ENCODE measurements at places on chromosomes 6 and 20. TPM values are rescaled to one million over a fixed set of nuclear protein-coding genes. Genes with fewer than 3 reads are reported as not detected.

DNA sequence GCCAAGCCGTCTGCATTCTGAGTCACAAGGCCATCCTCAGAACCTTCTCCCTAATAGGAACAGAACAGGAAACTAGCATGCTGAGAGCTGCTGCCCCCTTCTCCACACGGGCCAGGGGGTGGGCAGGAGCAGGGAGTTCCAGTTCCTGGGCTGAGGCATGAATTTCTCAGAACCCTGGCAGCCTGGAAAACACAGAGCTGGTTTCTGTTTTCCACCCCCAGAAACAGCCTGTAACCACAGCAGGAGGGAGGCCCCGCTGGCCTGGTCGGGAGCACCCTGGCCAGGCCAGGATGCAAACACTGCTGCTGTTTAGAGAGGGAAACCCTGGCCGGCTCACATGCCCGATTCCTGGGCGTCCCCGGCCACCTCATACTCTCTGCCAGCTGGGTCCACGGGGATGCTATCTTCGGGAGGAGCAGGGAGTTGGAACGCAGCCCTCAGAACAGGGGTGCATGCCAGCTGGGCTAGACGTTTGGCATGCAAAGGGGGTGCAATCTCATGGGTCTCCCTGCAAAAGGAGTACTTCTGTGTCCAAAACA lies 130.1 kb downstream of the NFATC2 start:
- H3K4me3 ChIP-seq: peak overlapping the region; percentile 44
- peak overlapping the region; percentile 80 for H3K27ac ChIP-seq
- H3K36me3 ChIP-seq: no peaks in the 10 kb centered on the region
- H3K4me1 ChIP-seq: peaks cover 16% of the 10 kb centered on the region

- no peaks in the 10 kb centered on the region for H3K4me1 ChIP-seq
- no peak overlapping the region for H3K27ac ChIP-seq
- no peaks in the 10 kb centered on the region for H3K36me3 ChIP-seq
- peaks cover 50% of the 10 kb centered on the region for H3K27me3 ChIP-seq
Observed at GRCh38 chr20:44848254-44849015, 37.1 kb upstream of the YWHAB start.

GRCh38 chr20:23157734-23158133 lies 71.6 kb upstream of the CD93 start:
- H3K4me3 ChIP-seq: no peak overlapping the region
- H3K27ac ChIP-seq: no peak overlapping the region
- no peaks in the 10 kb centered on the region for H3K36me3 ChIP-seq
- peaks cover 37% of the 10 kb centered on the region for H3K4me1 ChIP-seq
- no peaks in the 10 kb centered on the region for H3K27me3 ChIP-seq
- peak; percentile 66 for DNase-seq

DNA sequence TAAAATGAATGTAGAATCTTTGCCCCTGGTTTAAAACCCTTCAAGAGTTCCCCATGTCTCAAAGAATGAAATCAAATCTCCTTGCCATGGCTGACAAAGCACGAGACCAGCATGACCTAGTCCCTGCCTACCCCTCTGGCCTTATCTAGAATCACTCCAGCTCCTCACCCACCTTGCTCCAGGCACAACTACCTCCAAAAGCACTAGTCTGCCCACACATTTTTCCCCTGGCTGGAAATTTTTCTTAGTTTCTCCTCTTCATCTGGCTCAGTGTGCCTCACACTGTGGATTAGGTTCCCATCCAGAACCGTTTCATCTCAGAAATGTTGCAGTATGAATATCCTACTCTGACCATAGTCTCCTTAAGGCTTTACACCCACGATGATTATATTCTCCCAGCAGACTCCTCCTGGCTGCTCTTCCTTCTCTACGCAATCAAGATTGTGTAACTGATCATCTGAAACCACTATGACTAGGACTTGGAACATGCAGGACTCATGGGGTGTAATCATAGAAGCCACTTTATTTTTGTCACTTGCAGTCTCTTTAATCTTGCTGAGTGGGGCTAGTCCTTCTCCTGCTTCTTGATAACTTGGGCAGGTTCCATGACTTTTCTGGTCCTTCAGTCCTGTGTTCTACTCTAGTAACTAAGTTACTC lies 7.8 kb upstream of the MRS2 start:
- no peaks in the 10 kb centered on the region for H3K36me3 ChIP-seq
- H3K4me1 ChIP-seq: no peaks in the 10 kb centered on the region
- no peak overlapping the region for H3K4me3 ChIP-seq
- H3K27ac ChIP-seq: no peak overlapping the region
- DNase-seq: no peak

GRCh38 chr6:162581988-162582780 lies 145.4 kb downstream of the PRKN start:
- H3K4me1 ChIP-seq: peaks cover 26% of the 10 kb centered on the region
- H3K36me3 ChIP-seq: no peaks in the 10 kb centered on the region
- H3K27me3 ChIP-seq: no peaks in the 10 kb centered on the region
- no peak for DNase-seq
- no peak overlapping the region for H3K4me3 ChIP-seq

- peaks cover 2% of the 10 kb centered on the region for H3K36me3 ChIP-seq
- peaks cover 56% of the 10 kb centered on the region for H3K4me1 ChIP-seq
- DNase-seq: no peak
- no peaks in the 10 kb centered on the region for H3K27me3 ChIP-seq
Observed at GRCh38 chr6:128425856-128426255, 94.5 kb downstream of the PTPRK start.

DNA sequence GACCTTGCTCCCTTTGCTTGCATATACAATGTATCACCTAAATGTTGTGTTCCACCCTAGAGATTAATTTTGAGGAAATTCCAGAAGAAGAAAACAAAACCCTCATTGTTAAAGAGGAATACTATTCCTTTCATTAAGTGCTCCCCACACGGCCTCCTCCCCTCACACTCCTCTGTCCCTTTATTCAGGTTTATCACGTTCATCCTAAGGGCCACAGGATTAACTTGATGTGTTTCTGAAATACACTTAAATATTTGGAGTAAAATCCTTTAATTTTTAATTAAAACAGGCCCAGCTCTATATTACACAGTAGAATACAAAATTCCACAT lies 89.4 kb upstream of the MRPS10 start:
- H3K27ac ChIP-seq: no peak overlapping the region
- H3K4me3 ChIP-seq: no peak overlapping the region
- H3K36me3 ChIP-seq: peaks cover 5% of the 10 kb centered on the region
- H3K27me3 ChIP-seq: no peaks in the 10 kb centered on the region
- peaks cover 2% of the 10 kb centered on the region for H3K4me1 ChIP-seq
- DNase-seq: no peak

- no peaks in the 10 kb centered on the region for H3K36me3 ChIP-seq
- H3K27me3 ChIP-seq: peaks cover 35% of the 10 kb centered on the region
- no peak overlapping the region for H3K27ac ChIP-seq
- peaks cover 3% of the 10 kb centered on the region for H3K4me1 ChIP-seq
- DNase-seq: no peak
Observed at GRCh38 chr6:70277470-70277869, 25.4 kb downstream of the COL9A1 start.

Gene HLA-DOA
- not detected for total RNA-seq

Gene PLA2G7
- total RNA-seq: not detected

Gene GGTLC1
- total RNA-seq: not detected

Gene TAF4
- total RNA-seq: 17.3 TPM

Gene OPRM1
- total RNA-seq: not detected

Gene LGSN
- not detected for total RNA-seq

Gene SEC63
- 143 TPM for total RNA-seq
